Muscle of arm (tissue), 14 donors: ENCODE measurements at places on chromosomes 1 and 21.

DNA sequence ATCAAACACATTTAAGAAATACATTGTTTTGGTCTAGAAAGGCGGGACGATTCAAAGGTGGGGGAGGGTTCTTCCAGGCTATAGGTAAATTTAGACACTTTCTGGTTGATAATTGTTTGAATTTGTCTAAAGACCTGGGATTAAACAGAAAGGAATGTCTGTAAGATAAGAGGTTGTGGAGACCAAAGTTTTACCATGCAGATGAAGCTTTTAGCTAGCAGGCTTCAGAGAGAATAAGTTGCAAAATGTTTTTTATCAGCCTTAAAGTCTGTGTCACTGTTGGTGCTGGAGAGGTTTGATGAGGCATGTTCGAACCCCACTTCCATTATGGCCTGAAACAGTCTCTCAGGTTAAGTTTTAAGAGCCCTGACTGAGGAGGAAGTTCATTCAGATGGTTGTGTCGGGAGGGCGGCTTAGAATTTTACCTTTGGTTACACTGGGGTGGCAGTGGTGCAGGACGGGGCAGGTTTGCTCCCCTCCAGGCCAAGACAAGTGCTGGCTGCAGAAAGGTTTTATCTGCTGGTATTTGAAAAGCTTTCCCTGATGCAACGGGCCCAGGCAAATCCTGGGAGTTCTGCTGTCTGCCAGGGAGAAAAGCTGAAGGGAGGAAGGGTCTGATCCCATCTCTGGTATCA lies 16.0 kb upstream of the SLC2A5 start:
- DNase-seq = no peak

DNA sequence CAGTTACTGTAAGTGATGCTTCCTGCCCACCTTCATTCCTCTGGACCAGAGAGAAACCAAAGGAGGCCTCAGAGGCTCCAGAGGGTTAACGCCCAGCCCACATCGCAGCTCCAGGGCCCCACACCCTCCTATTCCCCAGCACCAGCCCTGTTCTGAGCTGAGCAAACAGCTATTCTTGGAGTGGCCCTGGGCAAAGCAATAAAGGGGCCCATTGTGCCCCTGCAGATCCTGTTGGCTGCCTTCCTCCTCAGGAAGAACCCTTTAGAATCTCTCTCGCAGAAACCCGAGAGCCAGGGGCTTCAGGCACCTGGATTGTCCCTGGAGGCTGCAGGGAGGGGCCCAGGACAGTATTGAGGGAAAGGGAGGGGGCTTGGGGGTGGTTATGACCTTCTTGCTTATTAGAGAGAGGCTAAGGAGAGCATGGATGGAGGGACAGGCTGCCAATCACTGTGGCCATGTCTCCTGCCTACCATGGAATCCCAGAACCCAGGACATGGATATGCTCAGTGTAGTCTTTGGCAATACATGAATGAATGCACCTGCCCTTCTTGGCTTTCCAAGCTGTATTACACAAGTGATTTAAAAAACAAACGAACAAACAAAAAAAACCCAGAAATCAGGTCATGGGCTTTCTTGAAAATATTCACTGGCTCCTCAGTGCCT lies 9.2 kb downstream of the PADI2 start:
- DNase-seq = no peak

DNA sequence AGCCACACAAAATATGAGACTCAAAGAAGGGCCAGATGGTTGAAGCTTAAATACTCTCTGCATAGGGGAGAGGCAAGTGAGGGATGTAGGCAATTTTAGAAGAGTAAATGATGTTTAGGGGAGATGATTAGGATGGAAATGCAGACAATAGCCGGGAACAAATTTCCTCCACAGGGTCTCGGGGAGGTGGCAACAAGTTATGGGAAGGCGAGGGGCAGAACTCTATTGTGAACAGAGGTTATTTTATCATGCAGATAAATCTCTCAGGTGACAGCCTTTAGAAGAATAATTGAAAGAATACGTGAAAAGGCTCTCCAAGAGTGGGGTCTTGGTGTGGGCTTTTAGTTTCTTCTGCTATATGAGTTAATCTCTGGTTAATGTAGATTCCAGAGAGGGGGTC lies 166.7 kb downstream of the GALNT2 start:
- DNase-seq = no peak

DNA sequence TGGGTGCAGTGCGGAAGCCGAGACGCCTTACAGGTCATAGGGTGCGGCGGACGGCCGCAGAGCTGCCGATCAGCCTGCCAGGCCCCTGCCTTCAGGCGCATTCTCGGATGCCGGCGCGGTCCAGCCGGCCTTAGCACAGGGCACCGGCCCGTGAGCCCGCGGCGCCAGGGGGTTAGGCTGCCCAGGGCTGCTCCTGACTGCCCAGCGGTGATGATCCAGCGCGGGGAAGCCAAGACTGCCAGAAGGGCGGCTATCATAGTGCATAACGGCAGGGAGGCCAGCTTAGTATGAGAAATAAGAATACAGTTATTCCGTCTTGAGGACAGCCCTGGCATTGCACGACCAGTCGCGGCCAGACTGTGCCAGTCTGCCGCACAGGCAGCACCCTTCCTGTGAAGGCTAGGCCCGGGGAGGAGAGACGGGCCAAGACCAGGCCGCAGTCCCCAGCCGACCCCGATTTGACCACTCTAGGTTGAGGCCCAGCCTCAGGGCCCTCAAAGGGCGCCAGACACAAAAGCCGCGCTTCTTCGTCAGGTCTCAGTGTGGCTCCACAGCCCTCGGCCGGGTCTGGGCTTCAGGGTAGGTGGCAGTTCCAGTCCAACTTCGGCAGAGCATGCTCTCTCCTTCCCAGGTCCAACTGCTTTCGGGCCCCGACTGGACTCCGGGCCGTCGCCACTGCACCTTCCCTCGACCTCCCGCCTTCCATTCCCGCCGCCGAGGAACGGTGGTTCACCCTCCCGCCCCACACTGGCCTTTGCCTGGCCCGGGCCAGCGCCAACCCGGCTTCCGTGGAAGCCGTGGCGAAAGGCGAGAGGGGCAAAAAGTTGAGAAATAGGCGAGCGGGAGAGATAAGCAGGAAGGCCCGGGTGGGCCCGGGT lies 829 bp downstream of the ALX3 start:
- no peak for DNase-seq

DNA sequence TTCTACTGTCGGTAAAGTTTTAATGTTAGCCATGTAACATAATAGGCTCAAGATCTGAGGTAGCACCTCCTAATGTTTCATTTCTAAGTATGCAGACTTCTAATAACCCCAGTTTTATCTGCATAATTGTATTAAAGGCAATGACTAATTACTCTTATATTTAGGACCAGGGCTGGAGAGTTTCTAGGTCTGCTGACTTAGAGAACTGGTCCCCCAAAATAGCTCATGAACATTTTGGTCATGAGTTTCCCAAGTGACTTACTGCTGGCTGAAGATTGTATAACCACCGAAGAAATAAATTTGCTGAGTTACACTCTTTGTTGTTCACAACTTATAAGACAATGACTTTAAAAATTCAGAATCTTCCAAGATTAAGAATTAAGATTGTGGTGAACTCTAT lies 197.8 kb upstream of the TNR start:
- no peak for DNase-seq

- no peak for DNase-seq
Observed at GRCh38 chr1:118258975-118259374, 73.9 kb upstream of the SPAG17 start.

- no peak for DNase-seq
Observed at GRCh38 chr21:39037807-39038405, 145.3 kb downstream of the PSMG1 start.

- no peak for DNase-seq
Observed at GRCh38 chr1:7232441-7233236, 447.4 kb downstream of the CAMTA1 start.

DNA sequence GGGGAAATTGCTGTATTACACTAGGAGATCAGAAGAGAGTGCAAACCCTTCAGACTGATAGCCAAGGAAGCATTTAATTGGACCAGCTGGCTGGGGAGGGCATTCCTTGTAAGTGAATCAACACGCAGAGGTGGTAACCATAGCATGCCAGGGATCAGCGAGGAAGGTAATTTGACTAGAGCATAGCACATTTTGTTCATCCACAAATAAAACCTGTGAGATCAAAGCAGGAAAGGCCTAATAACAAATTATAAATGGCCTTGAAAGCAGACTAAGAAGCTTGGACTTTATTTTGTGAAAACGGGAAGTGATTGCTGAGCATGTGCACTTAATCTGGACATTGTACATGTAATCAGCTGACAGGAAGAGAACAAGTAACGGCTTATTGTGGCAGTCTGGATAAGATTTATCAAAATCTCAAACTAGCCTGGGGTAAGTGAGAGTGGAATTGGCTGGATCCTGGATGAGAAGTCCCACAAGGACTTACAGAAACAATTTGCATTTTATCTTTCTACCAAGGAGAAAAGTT lies 11.7 kb upstream of the CD55 start:
- DNase-seq = no peak

- no peak for DNase-seq
Observed at GRCh38 chr1:115469703-115470476, 131.8 kb upstream of the NGF start.

GRCh38 chr1:1565340-1565739 lies 9.3 kb downstream of the SSU72 start:
- no peak for DNase-seq

GRCh38 chr21:38498057-38498833 lies at the start of gene ERG:
ERG (minus strand) TSS chr21:38498477; CDS start chr21:38498380, 97 bp downstream.
- no peak for DNase-seq

DNA sequence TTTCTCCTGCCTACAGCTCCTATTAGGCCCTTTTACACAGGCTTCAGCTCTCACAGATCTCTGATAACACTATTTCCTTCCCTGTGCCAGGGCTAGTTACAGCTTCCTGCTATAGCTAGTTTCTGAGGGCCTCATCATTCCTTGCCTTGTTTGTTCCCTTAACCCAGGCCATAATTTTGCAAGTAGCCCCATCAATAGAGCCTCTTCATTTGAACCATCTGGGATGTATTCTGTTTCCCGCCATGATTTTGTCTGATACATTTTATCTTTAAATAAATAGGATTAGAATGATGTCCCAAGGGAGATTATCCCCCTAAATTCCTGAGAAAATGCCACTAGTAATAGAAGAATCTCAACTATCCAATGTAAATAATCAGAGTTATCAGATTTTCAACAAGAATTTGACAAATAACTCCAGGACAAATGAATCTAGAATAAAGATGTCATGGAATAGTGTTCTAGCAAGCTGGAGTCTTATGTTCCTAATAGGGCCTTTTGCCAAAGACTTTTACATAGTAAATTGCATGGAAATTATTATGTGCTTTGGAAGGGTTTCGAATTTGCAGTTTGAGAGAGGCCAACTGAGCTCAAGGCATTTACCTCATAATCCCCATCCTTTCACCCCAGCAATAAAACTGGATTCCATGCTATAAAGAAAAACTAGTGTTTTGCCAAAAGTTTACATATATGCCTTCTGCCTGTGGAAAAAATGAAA lies 16.1 kb downstream of the IFT25 start:
- peak; percentile 9 for DNase-seq

DNA sequence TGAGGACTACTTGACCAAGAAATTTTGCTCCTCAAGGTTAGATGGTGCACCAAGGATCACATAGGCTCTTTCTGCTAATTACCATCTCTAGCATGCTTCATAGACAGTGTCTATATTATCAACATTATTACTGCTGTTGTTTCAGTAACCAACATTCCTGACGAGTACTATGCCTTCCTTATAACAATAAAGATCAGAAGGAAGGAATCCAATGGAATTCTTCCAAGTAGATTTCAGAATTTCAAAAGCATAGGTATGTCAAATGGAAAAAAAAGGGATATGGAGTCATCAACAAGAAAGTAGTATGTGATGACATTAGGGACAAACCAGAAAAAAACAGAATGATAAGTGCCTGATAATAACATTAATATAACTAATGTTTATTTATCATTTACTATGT lies 39.6 kb upstream of the LPGAT1 start:
- no peak for DNase-seq

DNA sequence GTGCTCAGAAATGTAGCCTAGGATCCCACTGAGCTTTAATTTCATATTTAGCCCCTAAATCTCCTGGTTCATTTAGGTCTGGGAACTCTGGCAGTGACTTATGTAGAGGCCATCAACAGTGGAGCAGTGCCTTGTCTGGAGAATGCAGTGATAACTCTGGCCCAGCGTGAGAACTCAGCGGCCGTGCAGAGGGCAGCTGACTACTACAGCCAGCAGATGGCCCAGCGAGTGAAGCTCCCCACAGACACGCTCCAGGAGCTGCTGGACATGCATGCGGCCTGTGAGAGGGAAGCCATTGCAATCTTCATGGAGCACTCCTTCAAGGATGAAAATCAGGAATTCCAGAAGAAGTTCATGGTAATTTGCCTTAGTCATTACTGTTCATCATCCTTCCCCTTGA lies 17.8 kb downstream of the GBP6 start:
- no peak for DNase-seq

- DNase-seq = no peak
Observed at GRCh38 chr1:153364156-153364555, 6.5 kb downstream of the S100A9 start.

GRCh38 chr1:231919239-231919885 lies 292.8 kb downstream of the DISC1 start:
- DNase-seq = no peak

GRCh38 chr1:28815533-28816185 lies 3.7 kb downstream of the OPRD1 start:
- no peak for DNase-seq

DNA sequence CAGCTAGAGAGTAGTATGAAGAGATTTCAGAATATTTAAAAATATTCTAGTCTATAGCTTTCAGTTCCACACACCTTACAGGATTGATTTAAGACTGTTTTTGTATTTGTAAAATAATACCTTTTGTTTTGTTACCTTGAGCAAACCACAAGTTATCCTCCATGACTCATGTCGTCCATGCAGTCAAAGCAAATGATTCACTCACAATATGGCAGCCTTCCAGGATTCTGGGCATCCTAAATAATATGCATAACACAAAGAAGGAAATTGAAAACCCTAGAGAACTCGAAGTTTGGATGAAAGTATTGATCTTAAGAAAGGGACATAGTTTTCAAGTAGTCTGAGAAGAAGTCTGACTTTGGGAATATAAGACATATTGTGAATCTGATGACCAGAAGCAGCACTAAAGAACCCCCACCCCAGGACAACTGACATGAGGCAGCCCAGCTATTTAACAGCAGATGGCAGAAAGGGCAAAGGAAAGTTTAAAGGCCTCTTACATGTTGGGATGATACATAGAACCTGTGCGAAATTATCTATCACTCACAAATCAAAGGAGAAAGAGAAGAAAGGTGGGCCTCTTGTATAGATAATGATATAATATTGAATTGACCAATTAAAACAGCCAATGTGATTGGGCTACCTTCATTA lies 857.9 kb downstream of the BRINP3 start:
- no peak for DNase-seq

GRCh38 chr1:60245324-60245723 lies 171.8 kb upstream of the C1orf87 start:
- DNase-seq = peak; percentile 72

DNA sequence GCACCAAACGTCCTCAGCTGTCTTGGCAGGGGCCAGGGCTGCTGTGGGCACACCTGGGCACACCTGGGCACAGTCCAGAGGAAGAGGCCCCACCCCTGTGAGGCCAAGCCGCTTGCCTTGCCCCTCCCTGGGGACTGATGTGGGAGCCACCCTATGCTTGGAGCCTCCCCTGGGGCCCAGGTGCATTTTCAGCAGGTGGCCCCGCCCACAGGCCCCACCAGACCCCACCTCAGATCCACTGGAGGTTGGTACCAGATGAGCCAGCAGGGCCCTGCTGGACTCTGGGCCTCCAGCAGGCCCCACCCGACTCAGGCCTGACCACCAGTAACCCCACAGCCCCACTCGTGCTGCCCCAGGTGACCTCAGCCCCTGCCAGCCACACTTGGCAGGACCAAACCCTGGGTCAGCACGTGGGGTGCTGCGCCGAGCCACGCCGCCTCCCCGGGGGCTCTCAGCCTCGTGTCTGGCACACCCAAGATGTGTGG lies 8.8 kb downstream of the SLC19A1 start:
- no peak for DNase-seq

- no peak for DNase-seq
Observed at GRCh38 chr1:157960773-157961172, 32.7 kb upstream of the KIRREL1 start.
